ENCODE measurements at places on chromosomes 4 and X. TPM values are rescaled to one million over a fixed set of nuclear protein-coding genes. Genes with fewer than 3 reads are reported as not detected.

The RAB41 gene
- not detected for total RNA-seq

The SPIN2A gene
- 0.37 TPM for total RNA-seq

The CDS1 gene
- 51.9 TPM for total RNA-seq

DNA sequence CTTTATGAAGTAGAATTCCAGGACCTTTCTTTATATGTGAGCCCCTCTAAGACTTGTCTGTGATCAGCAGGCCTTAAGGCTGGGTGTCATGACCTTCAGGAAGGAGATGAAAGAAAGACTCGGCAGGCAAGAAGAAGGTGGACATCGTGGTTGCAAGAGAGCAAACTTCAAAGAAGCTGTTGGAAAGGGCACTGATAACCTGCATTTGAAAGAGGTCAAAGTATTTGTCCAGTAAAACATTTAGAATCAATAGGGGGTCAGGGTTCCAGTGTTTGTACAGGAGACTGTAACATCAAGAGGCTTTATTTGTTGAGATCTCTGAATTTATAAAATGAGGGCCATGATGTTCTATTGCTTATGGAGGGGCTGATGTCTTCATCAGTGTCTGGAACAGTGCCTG, 44.2 kb downstream of the COMMD8 start:
- DNase-seq, result no peak

DNA sequence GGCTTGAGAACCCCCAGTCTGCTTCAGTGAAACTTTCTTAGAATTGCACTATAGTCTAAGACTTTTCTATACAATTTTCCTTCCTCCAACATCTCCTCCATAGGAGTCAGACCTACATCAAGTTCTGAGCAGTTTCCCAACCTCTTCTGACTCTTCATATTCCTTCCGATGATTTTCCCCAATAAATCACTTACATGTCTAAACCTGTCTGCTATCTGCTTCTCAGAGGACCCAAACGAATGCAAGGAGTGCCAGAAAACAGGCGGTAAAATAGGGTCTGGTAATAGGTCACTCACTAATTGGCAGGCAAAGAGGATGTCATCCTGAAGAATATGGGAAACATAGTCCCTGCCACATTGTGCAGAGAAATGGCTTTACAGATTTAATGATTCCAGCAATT, 153.9 kb downstream of the PCDH18 start:
- no peak for DNase-seq

GRCh38 chrX:49041744-49042580, 1.2 kb downstream of the TFE3 start:
- no peak for DNase-seq

DNA sequence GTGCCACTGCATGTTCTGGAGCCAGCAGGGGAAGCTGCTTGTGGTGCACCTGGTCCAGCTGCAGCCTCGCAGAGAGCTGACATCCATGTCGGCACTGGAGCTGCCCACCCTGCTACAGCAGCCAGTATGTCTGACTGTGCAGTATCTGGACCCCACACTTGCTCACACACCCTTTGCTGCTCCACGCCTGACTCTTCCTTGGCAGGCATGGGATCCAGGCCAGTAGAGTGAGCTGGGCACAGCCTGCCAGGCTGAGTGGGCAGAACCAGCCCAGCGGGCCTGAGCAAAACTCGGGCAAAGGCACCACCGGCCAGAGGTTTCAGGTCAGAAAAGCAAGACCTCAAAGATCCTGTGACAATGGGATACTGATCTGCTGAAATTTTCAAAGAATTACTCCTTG, 690.1 kb downstream of the STPG2 start:
- DNase-seq, result no peak

All from colonic mucosa (tissue), 4 donors.